ENCODE measurements at places on chromosomes 4 and X. TPM values are rescaled to one million over a fixed set of nuclear protein-coding genes. Genes with fewer than 3 reads are reported as not detected.

- no peak for DNase-seq
Measured at GRCh38 chrX:94742772-94743171, 1068.8 kb downstream of the FAM133A start.

- peak; percentile 32 for DNase-seq
Measured at GRCh38 chr4:12852338-12853307, 631.5 kb downstream of the RAB28 start.

DNA sequence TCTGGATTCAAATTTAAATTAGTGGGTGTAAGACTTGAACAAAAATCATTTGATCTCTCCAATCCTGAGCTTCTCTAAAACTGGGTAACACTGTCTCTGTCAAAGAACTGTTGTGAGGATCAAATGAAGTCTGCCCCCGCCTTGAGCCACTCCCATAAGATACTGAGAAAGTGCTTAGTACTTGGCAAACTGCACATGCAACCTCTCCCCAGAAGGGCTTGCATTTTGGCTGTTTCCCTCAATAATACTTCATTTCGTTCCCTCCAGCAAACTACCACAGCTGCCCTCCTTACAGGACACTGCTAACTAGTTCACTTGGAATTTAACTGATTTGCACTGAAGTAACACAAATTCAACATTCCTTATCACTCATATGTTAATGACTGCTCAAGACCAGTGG lies 79.8 kb downstream of the APBB2 start:
- DNase-seq, result no peak

GRCh38 chrX:104310090-104310489 lies 55.4 kb upstream of the ESX1 start:
- peak; percentile 0 for DNase-seq

- no peak for DNase-seq
Measured at GRCh38 chrX:78573630-78574029, 85.5 kb downstream of the RTL3 start.

DNA sequence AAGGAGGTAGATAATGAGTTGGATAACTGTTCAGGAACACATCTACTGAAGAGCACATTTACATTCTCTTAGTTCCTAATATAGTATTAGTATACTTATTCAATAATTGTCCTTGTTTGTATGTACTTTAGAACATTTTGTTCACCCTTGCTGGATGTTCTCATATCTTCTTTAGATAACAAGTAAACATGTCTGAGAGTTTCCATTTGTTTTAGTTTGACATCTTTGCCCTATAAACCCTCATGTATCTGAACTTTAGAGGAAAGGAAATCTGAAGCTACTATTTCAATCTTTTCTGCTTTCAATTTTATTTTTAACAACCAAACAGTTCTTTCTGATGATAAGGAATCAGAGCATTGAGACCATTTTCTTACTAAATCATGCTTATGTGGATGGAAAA lies 518.6 kb downstream of the RPA4 start:
- no peak for DNase-seq

DNA sequence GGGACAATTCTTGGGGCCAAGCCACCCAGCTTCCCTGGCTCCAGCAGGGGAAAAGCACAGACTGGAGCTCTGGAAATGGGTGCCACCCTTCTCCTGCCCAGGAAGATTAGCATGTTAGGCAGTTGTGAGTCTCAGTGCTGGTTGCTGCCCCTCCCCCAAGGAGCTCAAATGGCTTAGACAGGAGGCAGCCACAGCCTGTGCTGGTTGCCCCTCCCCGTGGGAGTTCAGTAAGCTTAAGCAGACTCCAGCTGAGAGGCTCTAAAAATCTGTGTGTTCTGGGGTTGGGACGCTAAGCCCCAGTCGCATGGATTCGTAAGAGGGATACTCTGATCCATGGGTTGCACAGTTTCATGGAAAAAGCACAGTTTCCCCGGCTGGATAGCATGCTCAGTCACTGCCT lies 92.7 kb upstream of the NDST3 start:
- DNase-seq, result no peak

GRCh38 chr4:184315675-184316359 lies 98.1 kb upstream of the ENPP6 start:
- DNase-seq, result no peak

DNA sequence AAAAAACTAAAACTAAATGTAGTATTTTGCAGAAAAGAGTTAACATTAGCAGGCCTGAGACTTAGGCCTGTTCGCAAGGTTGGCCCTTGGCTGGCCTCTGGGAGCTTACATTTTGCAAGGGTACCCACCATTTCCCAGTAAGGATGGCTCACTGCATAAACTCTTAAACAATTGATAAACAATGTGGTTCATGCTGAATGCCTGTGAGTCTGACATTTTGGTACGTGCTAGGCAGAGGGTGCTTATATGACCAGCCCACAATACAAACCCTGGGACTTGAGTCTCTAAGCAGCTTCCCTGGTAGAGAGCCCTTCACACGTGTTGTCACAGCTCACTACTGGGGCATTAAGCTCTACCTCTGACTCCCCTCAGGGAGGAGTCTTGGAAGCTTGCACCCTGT lies 7.4 kb downstream of the PRPS2 start:
- DNase-seq, result no peak

DNA sequence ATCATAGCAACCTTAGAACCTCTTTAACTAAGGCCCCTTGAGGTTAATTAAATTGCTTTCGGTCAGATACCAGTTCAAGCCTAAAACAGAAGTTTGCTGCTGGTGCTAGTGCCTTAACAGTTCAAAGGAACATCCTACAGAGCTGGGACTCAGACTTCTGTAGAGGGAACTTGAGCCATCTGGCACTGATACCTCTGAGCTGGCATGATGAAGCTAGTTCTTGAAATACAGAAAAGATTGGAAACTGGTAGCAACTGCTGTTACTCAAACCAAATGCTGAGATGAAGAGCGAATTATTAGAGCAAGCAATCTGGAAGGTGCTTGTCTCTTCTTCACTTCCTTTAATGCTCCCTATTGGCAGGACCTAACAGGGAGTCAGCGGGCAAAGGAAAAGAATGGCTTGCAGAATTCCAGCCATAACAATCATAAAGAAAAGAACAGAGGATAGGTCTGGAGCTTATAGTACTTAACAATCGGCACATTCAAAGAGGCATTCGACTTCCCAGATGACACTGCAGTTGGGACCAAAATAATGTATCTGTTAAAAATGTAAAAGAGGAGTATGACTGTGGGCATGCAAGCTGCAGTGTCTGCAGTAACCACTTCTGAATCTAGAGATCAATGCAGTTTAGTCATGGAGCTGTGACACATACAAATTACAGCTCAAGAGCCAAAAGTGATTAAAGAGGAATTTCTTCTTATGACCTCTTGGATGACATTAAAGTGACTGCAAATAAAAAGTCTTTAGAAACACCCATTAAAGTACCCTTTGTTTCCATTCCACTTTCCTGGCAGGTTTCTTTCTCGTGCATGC lies 298.9 kb downstream of the PDGFC start:
- no peak for DNase-seq

DNA sequence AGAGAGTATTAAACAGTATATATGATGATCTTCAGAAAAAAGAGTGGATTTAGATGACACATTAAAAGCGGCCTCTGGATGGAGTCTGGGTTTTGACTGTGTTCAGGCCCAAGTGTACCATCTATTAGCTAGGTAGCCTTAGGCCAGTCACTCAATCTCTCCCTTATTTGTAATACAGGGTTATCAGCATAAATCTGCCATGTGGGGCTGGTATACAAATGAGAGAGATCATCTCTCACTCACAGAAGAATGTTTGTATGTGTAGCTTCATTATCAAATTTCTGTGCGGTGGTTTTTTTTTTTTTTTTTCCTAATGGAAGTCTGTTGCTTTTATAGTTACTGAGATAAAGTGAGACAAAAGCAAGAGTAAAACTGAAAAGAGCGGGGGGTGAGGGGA lies 12.7 kb downstream of the SLC2A9 start:
- no peak for DNase-seq

DNA sequence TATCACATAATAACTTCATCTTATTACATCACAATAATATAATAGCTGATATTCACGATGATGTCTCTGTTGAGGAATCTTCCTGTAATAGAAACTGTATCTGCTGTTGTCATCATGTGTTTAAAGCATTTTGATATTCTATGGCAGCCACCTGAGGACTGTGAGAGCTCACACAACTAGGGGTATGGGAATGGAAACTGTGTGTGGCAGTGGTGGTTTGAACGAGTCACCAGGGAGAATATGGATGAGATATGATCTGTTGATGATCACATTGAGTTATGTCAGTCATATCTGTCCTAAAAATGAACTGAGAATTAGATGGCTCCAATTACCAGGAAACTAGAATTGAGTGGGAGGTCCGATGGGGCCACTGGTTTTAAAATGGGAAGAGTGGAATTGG lies 169.6 kb downstream of the MID1IP1 start:
- DNase-seq, result no peak

DNA sequence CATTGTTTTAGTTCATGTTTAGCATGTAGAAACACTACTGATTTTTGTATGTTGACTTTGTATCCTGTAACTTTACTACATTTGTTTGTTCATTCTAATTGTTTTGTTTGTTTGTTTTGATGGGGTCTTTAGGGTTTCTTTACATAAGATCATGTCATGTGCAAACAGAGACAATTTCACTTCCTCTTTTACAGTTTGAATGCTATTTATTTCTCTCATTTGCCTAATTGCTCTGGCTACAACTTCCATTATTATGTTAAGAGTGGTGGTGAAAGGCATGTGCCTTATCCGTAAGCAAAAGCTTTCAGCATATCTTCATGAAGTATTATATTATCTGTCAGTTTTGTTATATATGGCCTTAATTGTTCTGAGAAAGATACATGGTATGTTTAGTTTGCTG lies 571.1 kb downstream of the PCDH7 start:
- DNase-seq, result no peak

- peak; percentile 31 for DNase-seq
Measured at GRCh38 chrX:129654652-129655546, at the start of gene APLN. Gene APLN (minus strand): TSS chrX:129654956. CDS start chrX:129654630, 326 bp downstream.

DNA sequence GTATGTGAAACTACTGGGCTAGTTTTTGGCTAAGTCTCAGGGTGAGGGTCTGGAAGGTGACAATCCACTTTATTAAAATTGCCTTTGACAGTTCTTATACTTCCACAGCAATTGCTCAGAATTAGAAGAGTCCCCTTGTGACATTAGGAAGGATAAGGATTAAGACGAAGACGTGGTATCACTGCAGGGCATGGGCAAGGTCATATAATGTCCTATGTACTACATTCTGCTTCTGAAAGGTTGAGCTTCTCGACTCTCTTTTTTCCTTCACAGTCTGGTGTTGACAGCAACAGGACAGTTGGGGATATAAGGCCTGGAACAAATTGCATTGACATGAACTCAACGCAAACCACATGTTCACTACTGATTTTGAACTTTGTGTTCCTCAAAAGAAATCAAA lies 40.9 kb upstream of the PRDM5 start:
- no peak for DNase-seq

- no peak for DNase-seq
Measured at GRCh38 chrX:37995428-37995827, 10.9 kb upstream of the SYTL5 start.

DNA sequence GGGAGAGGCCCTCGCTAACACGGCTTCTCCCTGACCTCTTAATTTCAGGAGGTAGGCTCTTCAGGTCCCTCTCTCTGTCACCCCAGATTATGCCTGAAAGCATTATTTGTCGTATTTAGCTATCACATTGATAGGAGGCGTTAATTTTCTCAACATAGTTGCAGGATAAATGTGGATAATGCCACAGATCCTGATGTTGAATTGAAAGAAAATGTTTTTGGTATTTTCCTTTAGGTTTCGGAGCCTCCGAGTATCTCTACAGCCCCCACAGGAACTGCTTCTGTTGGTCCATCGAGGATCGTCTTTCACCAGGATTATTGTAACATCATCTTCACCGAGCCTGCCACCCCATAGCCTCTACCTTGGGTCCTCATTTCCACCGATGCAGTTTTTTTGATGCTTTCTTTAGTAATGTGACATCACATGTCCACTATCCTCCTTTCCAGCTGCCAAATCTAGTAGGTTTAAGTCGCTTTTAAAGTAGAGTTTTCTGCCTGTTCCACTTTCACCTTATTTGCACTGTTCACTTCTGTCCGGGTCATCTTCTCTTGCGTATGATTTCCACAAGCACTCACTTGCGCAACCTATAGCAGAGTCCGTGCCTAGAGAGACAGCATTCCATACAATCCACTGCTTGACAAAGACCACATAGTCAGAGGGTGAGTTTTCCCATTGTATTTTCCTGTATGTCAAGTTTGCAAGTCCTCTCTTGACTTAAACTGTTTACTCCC lies 665 bp downstream of the TIGD2 start:
- DNase-seq, result peak; percentile 53

DNA sequence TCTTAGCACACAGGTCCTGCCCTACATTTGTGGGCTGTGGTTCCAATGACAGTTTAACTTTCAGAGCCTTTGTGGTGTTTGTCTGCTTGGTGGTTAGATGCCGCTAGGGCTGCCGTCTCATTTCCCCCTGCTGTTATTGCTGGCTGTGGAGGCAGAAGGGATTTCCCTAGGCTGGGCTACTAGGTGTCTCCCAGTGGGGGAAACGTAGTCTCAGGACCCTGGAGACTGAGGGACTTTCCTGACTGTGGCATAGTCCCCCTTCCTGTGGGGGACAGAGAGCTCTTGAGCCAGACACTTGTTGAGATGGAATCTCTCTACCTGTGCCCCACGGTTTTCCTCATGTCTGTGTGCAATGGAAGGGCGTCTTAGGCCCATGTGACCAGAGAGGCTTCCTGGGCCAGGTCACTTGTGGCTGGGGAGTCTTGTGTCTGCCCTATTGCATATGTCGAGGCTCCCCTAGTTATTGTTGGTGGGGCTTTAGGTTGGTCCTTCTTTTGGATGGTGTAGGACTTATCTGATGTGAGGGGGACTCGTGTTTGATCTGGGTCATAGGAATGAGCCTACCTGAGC lies 68.2 kb downstream of the ARHGAP10 start:
- no peak for DNase-seq

DNA sequence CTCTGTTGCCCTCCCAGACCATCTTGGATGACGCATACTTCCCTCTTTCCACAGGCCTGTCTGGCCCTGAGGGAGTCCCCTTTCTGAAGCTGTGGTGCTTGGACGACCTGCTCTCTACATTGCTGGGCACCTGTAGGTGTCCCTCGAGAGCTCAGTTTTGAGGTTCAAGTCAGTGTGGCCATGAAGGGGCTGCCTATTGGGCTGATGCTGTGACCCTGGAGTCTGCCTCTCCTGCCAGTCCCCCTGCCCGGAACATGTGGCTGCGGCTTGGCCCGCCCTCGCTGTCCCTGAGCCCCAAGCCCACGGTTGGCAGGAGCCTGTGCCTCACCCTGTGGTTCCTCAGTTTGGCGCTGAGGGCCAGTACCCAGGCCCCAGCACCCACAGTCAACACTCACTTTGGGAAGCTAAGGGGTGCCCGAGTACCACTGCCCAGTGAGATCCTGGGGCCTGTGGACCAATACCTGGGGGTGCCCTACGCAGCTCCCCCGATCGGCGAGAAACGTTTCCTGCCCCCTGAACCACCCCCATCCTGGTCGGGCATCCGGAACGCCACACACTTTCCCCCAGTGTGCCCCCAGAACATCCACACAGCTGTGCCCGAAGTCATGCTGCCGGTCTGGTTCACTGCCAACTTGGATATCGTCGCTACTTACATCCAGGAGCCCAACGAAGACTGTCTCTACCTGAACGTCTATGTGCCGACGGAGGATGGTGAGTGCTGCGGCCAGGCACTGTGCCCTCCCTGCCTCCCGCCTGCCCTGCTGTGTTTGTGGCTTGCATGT lies 3.0 kb downstream of the NLGN3 start:
- DNase-seq, result no peak

UGT2B17 gene
- polyA plus RNA-seq, result 0.32 TPM

SRPX gene
- 28.0 TPM for polyA plus RNA-seq

RTL5 gene
- 20.2 TPM for polyA plus RNA-seq

CENPI gene
- polyA plus RNA-seq, result 8.1 TPM

SPIN4 gene
- polyA plus RNA-seq, result 18.4 TPM

ATP1B4 gene
- polyA plus RNA-seq, result 0.33 TPM

All from right lung (tissue), 10 donors.